EH (cell line): ENCODE measurements at places on chromosomes 5 and 9.
A peak's percentile ranks its signal among the peaks of the same experiment; 100 is the strongest.

DNA sequence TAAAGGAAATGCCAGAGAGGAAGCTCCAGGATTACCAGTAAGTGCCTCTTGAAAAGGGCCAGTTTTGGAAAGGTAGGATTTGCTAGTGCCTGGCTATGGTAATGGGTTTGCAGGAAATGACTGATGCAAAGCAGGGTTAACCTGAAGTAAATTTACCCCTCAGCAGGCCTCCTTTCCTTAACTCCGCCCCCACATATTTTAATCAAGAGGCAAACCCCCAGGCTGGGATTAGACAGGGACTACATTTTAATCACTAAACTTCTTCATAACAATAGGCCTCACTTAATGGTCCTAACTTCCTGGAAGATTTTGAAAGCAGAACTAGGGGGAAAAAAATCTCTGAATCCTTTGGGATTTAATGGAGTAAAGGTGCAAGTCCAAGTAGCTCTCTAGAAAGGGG, 10.2 kb upstream of the SLC1A3 start:
- DNase-seq: no peak

GRCh38 chr9:105636331-105636730, 25.9 kb upstream of the TAL2 start:
- no peak for DNase-seq

- DNase-seq: no peak
Measured at GRCh38 chr5:50365426-50366251, 75.4 kb downstream of the EMB start.

- DNase-seq: no peak
Measured at GRCh38 chr5:73415171-73415570, 33.4 kb downstream of the FOXD1 start.

DNA sequence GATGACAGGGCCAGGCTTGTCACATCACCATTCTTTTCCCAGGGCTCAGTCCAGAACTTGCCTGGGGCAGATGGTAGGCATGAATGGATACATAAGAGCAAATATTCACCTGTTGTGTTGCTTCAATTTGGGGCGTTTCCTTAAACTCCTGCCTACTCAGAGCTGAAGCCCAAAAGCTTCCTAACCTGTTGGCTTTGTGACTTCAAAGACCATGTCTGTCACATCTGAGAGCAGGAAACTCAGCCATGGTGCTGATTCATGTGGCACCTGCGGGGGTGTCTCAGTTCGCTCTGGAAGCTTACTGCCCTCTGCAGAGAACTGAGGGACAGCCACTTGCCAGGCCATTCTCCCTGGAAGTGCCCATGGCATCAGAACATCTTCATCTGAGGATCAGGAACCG, 246.6 kb downstream of the HSPA4 start:
- DNase-seq: no peak

GRCh38 chr9:109537288-109537687, 39.2 kb upstream of the PTPN3 start:
- DNase-seq: no peak

GRCh38 chr5:179272326-179273072, 72.8 kb downstream of the ADAMTS2 start:
- no peak for DNase-seq

DNA sequence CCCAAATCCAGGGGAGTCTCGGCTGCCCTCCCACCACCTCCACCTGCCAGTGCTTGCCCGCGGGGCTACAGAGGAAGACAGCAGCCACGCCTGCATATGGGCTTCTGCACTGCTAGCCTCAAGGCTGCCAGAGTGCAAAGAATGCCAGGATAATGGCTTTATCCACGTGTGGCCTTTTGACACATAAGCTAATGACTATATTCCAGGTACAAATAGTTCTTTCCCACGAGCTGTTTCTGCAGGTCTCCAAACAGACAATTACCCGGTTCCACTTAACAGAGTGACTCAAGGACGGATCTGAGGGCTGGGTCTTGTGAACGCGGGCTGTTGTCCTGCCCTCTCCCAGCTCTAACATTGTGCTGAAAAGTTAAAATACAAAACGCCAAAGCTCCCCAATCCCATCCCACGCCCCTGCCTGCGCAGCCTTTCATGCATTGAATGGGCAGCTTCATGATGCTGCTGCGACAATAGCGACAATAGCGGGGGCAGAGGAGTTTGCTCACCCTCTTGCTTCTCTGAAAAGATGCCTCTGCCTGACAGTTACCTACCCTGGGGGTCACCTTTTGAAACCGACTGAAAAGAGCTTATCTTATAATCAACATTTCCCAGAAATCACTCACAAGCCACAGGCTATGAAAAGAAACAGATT, 39.1 kb upstream of the MSH3 start:
- no peak for DNase-seq

DNA sequence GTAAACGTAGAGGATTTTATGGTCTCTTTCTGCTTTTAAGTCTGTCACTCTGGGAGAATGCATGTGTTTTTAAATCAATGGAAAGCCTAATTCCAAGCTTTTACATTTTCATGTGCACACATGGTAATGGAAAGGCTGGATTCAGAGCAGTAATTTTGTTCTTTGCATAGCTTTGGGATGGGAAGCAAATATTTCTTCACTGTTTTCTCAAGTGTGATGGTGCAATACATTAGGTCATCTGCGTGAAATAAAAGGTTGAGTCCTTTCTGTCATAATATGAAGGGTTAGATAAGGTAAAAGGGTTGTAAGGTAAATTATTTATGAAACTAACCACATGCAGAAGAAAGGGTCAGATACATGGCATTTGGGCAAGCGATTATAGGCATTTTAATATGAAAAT, 88.2 kb upstream of the NR3C1 start:
- DNase-seq: no peak

GRCh38 chr5:37842048-37842447, 2.2 kb upstream of the GDNF start:
- no peak for DNase-seq

- DNase-seq: peak; percentile 76
Measured at GRCh38 chr9:101311758-101312420, 72.9 kb downstream of the BAAT start.

GRCh38 chr5:137730336-137730735, 5.6 kb downstream of the KLHL3 start:
- DNase-seq: peak; percentile 61

DNA sequence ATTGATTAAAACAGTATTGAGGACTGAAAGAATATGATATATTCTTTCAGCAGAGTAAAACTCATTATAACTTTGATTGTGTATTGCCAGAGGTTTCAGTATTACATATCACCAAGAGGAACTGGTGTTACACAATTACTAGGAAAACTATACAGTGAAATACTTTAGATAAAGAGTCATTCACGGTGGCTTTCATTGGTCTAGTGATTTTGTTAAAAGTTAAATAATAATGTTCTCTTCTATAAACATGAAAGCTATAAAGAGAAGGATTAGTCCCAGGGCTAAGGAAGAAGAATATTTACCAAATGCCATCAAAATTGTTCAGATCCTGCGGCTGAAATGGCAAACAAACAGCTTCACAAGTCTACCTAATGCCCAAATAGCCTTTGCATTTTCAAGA, 306.2 kb downstream of the SEMA5A start:
- DNase-seq: peak; percentile 56

DNA sequence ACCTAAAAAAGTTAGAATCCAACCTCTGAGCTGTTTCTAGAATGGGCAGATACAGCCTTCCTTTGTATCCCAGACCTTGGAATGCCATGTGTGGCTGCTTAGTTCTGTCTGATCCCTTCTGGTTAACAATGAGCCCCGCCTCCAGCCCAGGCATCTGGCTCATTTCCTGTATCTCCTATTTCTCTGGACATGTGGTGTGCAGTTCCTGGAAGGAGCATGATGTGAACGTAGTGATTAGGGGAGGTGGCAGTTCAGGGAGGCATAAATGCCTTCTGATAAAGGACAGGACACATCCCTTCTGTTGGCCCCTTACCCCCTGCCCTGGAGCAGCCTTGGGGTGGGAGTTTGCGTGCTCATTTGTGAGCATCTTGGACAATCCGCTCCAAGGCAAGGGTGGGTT, 243.0 kb downstream of the ZSWIM6 start:
- peak; percentile 90 for DNase-seq

DNA sequence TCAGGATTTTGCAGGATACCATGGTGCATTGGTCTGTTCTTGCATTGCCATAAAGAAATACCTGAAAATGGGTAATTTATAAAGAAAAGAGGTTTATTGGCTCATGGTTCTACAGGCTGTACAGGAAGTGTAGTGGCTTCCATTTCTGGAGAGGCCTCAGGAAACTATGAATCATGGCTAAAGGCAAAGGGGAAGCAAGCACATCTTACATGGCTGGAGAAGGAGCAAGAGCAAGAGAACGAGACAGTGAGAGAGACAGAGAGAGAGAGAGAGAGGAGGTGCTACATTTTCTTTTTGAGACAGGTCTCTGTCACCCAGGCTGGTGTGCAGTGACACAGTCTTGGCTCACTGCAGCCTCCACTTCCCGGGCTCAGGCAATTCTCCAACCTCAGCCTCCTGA, 43.9 kb downstream of the P4HA2 start:
- peak; percentile 43 for DNase-seq

DNA sequence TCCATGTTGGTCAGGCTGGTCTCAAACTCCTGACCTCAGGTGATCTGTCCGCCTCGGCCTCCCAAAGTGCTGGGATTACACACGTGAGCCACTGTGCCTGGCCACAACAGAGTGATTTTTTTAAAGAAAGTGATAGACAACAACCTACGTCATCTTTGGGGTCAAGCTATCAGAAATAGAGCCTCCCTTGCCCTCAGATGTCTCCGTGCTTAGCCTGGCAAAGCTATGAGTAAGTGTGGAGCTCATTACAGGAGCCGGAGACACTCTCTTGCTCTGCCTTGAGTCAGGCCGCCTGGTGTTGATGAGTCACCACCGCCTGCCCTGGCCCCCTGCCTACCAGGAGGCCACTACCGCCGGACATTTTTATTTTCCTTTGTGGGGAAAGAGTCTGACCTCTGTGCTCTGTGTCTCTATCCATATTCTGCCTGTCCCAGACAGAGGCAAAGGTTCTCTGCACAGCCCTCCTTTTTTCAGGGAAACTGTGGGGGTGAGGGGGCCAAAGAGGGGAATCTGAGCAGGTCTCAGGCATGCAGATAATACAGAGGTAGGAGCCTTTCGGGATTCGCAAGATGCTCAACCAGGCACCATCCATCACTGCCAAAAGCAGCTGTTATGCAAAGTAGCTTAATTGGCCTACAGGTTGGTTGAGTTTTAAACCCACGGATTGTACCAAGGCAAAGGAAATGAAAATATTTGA, 123.7 kb upstream of the CPEB4 start:
- peak; percentile 97 for DNase-seq

DNA sequence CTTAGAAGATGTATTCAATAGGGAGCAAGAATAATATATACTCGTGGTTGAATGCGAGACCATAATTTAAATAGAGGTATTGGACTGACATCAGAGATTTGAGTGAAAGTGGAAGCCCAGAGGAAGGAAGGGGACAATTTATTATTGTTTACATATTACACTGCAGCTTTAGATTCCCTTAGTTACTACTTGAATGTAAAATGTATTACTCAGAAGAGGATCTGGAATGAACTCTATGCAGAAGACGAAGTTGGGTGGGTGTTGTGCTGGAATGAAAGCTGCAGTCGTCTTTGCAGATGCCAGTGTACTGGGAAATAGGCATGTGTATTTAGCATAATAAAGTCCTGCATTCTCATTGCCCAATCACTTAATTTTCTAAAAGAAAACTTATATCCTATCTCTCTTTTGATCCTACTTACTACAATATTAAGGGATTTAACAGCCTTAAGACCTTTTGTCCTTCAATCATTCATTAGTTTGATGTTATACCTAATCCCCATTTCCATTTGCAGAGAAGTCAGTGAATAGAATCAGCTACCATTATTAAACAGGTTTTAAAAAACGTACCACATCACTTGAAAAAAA, 570.7 kb upstream of the WWC1 start:
- DNase-seq: peak; percentile 86

- DNase-seq: peak; percentile 11
Measured at GRCh38 chr5:132591145-132591544, 34.4 kb downstream of the RAD50 start.

DNA sequence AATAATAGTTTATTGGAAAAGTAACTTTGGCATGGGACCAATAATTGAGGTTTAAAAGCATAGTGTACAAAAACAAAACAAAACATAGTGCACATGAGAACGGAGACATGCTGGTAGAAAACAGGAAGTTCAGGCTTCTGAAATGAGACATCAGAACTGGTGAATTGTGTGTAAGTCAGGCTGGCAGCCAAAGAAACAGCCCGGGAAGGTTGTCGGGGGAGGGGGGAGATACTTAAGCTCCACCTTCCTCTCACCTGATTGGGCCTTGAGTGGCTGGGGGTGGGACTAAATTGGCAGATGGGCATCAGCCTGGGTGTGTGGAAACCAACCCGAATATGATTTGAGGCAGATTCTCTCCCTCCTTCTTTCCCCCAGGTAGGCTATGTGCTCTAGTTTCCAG, 256.3 kb downstream of the SMARCA2 start:
- DNase-seq: peak; percentile 39

DNA sequence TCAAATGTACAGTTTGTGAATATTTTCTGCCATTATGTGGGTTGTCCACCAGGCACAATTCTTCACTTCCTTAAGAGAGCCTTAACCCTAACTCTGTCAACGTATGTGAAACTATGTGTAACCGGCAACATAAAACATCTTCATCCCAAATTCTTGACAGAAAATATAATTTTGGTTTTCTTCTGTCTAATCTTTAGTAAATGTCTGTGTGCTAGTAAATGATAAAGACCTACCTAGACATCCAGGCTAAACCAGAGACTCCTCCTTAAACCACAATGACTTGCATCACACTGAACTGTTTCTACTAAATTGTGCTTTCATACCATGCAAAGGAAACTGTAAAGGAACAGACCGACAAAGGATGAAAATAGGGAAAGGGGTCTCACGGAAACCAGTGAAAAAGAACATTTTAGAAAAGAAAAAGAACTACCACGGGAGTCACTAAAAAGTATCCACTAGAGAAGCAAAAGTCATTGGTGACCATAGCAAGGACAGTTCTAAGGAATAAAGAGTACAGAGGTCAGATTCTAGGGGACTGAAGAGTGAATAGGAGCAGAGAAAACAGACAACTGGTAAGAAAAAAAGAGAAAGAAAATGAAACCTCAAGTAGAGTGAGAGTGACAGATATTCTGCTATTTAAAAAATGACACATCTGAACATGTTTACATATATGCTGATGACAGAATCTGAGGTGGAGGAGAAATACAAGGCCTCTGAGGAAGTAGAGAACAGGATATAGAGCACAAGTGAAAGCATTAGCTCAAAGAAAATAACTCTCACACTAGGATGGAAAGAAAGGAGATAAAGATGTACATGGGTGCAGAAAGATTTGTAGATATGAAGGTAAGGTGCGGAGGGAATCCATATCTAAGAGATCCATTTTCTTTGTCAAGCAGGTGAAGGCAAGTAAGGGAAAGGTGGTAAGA, 49.4 kb downstream of the FNIP1 start:
- DNase-seq: peak; percentile 32

GRCh38 chr9:16794871-16795639, 75.4 kb downstream of the BNC2 start:
- peak; percentile 99 for DNase-seq

DNA sequence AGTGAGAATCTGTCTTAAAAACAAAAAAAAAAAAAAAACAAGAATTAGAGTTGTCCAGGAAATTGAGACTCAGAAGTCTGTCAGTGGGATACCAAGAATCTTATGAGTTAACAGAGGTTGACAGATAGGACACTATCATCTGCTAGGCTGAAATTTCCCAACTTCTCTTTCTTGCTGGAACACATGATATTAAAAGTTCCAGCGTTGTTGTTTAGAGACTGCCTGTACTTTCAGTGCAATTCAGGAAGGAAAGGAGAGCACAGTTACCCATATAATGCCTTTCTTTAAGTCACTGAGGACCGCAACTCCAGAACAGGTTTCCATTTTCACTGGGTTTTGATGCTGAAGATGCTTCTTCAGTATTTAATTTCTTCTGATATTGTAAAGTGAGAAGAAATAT, 13.5 kb downstream of the TRPM6 start:
- no peak for DNase-seq

GRCh38 chr5:38551030-38552017, 5.1 kb downstream of the LIFR start:
- DNase-seq: peak; percentile 65
